Tibial nerve (tissue), 4 donors: ENCODE measurements at places on chromosomes 1 and 21.

DNA sequence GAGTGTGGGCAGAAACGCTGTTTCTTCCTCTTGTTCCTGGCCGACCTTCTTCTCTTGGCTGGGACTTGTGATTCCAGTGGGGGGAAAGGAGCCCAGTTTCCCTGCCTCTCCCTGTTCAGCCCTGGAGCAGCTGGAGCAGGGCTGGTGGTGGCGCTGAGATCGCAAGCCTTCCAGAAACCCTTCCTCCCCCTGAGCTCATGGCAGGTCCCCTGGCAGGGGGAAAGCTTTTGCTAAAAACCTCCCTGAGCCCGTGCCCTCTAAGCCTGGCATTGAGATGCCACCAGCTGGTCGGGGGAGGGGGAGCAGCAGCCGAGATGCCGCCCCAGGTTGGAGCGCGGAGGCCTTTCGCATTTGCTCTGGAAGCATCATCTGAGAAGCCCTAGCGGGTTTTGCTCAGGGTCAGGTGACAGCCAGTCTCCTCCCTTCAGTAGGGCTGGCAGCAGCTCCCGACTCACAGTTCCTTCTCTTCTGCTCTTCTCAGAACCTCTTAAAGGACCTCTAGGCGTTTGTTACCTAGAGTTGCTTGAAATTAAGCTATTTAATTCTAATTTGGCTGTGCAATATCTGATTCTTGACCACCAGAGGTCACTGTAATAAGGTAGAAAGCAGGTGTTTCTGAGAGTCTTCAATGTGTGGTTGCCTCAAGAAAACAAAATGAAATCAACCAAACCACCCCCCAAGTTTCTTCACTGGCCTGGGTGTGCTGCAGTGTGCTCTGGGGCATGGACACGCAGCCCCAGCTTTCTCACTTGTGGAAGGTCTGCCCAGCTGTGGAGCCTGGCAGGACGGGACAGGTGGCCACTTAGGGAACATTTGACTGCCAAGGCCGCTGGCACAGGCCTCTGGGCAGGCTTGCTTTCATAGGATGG lies 257.3 kb downstream of the CAMTA1 start:
- no peak for DNase-seq

DNA sequence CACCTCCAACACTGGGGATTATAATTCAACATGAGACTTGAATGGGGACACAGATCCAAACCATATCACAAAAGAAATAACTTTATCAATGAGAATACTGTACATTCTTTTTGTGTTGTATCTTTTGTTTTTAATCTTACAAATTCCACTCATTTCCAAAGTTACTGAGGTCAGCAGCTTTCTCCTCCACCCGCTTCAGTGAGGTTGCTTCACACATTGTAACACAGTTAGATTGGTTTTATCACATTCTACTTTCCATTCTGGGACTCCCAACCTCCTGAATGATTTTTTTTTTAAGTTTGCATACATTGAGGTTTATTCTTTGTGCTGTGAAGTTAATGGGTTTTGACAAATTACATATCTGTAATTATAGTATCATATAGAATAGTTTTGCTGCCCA lies 43.8 kb downstream of the DDAH1 start:
- DNase-seq = no peak

DNA sequence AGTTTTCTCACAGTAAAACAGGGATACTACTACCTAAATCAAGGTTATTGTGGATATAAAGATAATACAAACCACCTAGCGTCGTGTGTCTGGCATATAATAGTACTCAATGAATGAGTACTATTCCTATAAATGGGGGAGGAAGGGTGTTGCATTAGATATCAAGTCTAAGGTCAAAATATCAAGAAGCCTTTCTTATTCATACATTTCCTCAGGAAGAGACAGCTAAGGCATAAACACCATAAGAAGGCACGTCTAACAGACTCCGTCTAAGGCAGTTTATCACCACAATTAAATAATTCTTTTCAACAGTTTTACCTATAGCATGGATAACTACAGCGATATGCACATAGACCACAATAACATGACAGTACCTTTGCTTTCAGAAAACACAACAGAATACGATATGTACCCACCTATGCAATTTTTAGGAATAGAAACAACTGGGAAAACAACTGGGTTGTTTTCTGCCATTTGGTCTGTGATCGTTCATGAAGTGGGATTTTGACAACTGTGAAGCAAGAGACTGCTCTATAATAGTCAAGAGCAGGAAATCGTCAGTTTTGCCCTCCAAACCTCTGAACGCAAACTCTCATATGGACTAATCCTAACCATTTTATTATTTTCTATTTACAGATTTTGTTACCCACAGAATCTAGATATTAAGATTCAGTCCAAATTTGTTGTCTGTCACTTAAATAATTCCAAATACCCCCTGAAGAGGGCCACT lies 53.1 kb downstream of the HNRNPR start:
- no peak for DNase-seq

- DNase-seq = no peak
These were observed 13.0 kb downstream of the PTPRC start for GRCh38 chr1:198651650-198652400.

- DNase-seq = peak; percentile 60
These were observed 3.2 kb upstream of the RXFP4 start for GRCh38 chr1:155938220-155938627.

- DNase-seq = no peak
These were observed 1263.1 kb downstream of the KCNT2 start for GRCh38 chr1:195345149-195345548.

DNA sequence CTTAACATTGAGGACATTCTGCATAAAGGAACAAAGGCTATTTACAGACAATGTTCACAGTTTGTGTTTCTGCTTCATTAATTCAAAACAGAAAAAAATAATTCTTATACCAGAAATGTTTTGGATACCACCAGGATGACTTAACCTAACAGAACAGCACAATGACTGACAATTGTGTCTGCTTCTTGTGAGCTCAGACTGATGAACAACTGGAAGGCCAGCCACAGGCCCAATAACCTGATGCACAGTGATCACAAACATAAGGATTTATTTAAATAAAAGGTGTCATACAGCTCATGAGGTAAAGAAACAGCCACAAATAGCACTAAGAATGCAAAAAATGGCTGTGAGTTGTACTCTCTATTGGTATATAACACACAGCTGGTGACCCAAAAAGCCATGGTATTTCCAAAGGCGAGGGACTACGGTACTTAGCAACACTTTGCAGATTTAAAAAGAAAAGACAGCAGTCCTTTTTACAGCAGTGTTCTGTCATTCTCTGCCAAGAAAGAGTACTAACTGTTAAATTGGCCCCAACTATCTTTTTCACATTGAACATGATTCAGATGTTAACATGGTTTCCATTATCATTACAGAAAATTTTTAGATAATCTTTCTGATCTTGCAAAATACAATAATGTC lies 32.1 kb upstream of the DDAH1 start:
- DNase-seq = no peak

DNA sequence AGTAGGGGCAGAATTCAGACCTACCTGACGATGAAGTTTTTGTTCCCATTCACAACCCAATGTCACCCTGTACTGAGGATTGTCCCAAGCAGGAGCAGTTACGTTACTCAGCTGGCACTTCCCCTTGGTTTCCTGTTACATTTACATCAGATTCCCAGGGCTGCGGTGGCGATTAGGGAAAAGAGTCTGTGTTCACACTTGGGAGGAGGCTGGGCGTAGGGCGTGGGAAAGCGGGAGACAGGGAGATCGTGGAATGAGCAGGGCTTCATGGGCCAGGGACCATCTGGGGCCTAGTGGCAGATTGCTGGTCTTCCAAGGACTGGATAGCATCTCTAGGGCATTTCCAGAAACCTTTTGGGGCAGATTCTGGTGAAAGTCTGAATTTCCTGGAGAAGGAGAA lies 39.0 kb downstream of the TBX19 start:
- DNase-seq = no peak

GRCh38 chr1:233390842-233391737 lies 63.6 kb downstream of the MAP3K21 start:
- no peak for DNase-seq

DNA sequence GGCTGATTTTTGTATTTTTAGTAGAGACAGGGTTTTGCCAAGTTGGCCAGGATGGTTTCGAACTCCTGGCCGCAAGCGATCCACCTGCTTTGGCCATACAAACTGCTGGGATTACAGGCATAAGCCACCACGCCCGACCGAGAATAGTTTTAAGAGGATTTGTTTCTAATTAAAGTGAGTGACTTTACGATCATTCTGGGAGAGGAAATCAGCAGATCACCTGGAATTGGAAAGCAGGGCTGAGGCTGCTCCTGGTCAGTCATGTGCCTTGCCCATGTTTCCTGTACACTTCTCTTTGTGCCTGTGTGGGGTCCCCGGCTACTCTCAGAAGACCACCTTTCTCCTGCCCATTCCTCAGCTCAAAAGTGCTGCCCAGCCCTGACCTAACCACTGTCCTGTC lies 33.9 kb downstream of the ZBTB8B start:
- no peak for DNase-seq

DNA sequence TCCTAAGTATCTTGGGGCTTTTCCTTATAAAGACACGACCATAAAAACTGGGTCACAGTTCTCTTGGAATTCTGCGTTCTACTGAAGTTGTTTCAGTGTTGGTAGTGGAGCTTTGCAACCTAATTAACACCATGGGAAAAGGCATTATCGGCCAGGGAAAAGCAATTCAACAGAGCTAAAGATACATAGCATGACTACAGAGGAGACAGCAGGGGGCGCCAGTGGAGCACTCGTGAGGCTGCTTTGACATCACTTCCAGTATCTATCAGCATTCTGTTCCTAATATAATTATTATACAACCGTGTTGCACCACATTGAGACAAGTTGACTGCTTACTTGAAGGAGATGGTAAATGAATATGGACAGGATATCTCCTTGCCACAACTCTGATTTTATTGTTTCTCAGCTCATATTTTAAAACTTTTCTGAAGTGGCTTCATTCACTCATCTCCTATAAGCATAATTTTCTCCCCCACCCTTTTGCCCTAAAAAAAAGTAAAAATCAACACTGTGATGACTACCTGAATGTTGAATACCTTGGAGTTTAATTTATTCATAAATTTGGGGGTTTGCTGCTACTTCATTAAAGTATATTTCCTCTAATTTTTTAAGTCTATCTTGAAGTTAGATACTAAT lies 39.4 kb downstream of the ZP4 start:
- DNase-seq = no peak

DNA sequence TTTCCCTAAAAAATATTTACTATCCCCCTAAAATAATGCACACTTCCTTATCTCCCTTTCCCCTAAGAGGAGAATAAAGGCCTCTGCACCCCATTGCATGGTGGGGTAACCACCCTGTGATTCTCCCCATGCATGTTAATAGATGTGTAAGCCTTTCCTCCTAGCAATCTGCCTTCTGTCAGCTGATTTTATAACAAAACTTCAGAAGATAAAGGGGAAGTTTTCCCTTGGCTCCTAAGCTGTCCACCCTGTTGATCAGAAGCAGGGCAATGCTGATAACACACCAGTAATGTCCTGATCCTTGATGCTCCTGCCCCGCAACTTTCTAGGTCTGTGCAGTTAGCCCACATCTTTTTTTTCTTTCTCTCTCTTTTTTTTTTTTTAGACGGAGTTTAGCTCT lies 11.4 kb upstream of the RNF187 start:
- no peak for DNase-seq

DNA sequence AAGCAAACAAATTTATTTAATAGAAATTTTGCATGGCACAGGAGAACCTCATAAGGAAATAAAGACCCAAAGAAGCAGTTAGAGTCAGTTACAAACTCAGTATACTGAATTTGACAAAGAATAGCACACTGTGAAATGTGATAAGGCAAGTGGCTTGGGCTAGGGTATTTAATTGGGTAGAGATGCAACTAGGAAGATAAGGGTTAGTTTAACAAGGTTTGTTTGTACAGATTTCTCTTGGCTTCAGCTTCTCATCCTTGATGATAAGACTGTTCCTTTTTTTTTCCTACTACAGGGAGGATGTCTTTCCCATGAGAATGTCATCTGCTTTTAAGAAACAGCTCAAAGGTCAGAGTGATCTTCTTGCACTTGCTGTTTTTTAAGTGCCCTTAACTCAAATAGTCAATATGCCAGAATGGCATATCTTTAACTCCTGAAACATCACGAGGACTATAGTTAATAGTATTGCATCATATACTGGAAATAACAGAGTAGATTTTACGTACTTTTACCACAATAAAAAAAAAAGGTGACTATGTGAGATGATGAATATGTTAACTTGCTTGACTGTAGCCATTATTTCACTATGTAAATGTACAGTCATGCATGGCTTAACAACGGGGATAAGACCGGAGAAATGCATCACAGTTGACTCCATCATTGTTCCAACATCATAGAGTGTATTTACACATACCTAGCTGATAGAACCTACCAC lies 9.2 kb upstream of the TRAF3IP3 start:
- DNase-seq = no peak

DNA sequence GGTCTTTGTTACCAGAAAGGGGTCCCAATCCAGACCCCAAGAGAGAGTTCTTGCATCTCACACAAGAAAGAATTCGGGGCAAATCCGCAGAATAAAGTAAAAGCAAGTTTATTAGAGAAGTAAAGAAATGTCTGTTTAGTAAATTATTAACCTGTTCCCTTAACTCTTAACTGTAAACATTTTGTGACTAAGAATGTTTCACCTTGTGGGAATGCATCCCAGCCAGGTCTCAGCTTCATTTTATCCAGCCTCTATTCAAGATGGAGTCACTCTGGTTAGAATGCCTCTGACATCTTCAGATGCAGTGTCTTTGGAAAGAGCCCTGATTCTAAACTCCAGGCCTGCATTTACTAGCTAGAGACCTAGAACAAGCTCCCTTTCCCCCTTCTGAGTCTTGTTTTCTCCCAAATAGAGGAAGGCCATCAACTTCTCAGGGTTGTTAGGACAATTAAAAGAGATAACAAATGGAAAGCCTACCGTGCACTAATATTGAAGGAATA lies 4.5 kb upstream of the FABP3 start:
- no peak for DNase-seq

- no peak for DNase-seq
These were observed 1.2 kb downstream of the CCNL2 start for GRCh38 chr1:1397839-1398523.

GRCh38 chr1:17949511-17949910 lies 158.1 kb upstream of the IGSF21 start:
- DNase-seq = no peak

GRCh38 chr1:93703643-93704042 lies 22.0 kb upstream of the BCAR3 start:
- DNase-seq = no peak

DNA sequence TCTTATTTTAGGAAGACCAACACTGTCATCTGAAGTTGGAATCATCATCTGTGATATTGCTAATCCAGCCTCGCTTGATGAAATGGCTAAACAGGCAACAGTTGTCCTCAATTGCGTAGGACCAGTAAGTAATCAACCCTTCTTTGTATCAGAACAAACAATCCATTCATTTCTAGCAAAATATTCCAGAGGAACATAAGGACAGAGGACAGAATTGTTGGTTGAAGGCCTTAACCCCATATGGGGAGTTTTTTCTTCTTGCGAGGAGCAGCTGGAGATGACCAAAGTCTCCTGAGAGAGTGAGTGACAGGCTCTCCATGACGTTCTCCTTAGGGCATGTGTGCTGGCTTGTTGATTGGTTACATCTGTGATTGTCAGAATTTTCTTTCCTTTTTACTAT lies 2.7 kb downstream of the SCCPDH start:
- DNase-seq = no peak

- DNase-seq = no peak
These were observed 65.6 kb upstream of the SRSF10 start for GRCh38 chr1:24045771-24046170.

GRCh38 chr1:172356620-172357019 lies 63.9 kb upstream of the C1orf105 start:
- no peak for DNase-seq

GRCh38 chr1:14915356-14916054 lies 238.0 kb upstream of the TMEM51 start:
- no peak for DNase-seq
